ENCODE measurements at places on chromosomes 7 and 10.

GRCh38 chr10:96038476-96039387, 4.7 kb upstream of the CCNJ start:
- DNase-seq = no peak

DNA sequence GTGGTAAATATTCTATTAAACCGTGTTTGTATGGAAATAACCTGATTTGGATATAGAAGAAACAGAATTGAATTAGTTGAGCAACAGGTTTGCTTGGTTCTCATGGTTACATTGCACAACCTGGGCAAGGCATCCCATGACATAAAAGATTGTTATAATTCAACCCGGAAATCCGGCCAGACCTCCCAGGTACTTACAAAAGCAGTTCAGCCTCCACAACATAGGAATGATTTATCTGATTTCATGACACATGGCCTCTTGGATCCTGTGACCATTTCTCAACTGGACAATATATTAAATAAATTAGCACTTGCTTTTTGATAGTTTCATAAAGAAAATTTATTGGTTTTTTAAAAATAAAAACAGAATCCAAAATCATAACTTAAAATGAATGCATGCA, 55.1 kb upstream of the PTPN12 start:
- DNase-seq = no peak

- DNase-seq = no peak
Observed at GRCh38 chr10:36519909-36520308, 605.5 kb upstream of the ANKRD30A start.

DNA sequence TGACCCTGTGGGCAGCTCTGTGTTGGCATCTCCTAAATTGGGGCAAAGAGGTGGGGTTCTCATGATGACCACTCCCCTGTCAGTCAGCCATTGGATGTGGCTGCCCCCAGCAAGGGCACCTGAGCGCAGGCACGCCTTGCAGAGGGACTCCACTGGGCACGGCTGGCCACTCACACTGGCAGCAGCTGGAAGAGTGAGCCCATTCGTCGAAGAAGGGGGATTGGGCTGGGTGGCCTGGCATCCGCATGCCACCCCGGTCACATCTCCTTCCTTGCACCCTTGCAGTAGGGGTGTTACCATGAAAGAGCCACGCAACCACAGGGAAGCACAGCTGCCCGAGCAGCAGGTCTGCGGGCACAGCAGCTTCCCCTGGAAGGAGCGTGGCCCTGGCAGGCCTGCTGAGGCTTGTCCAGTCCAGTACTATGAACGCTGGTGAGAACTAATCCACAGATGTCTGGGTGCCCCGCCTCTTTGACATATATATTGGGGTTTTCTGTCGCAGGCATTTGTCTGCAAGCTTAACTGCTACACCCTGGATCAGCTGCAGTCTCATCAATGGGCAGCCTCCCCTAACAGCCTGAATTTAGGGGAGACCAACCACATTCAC, 25.7 kb upstream of the GRB10 start:
- no peak for DNase-seq

DNA sequence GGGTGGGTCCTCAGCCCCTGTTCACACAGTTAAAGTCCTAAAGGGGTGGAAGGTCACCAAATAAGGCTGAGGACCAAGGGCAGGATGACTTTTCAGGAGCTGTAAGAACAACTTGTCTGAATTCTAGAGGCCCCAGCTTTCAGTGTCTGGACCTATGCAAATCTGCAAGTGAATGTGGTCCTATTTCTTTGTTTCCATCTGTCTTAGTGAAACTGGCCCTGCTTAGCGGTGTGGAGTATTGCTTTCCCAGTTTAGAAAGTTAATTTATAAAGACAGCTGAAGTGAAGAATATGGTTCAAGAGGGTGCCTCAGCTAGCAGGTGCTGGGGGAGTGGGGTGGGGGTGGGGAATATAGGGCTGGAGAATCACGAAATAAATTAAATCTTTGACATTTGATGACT, 40.1 kb downstream of the HHEX start:
- DNase-seq = no peak

DNA sequence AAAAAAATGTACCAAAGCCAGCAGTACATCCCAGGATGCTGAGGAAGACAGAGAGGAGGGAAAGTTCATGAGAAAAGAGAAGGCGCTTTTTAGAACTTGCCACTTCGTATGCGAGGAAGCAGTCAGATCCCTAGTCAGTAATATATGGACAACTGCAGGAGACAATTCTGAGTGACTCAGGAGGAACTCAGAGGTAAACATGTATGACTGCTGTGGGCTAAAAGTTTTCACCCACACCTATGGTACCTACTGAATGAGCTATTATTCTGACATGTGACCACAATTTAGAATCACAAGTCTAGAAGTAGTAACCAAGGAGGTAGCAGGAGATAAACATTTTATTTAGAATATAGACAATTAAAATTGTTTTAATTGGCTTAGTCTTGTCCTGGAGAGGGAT, 126.5 kb downstream of the ICA1 start:
- DNase-seq = no peak

GRCh38 chr7:85413718-85414117, 226.9 kb upstream of the SEMA3D start:
- DNase-seq = no peak

DNA sequence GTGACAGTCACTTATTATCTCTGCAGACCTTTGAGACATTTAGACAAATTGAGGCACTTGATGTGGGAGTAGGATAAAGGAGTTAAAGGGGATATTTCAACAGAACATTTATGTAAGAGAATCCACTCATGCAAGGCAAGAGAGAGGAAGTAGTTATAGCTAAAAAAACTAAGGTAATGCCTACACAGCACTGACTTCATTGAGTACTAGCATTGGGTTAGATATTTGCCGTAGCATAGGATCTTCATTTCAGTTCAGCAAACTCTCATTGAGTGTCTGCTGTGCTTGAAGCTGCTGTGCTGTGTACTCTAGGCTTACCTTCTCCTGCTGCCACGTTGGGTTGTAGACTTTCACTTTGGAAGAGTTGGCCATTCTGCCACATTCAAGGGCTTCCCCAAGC, 10.5 kb upstream of the ENTPD1 start:
- DNase-seq = no peak

- DNase-seq = peak; percentile 18
Observed at GRCh38 chr10:111360260-111360925, 283.6 kb downstream of the ADRA2A start.

DNA sequence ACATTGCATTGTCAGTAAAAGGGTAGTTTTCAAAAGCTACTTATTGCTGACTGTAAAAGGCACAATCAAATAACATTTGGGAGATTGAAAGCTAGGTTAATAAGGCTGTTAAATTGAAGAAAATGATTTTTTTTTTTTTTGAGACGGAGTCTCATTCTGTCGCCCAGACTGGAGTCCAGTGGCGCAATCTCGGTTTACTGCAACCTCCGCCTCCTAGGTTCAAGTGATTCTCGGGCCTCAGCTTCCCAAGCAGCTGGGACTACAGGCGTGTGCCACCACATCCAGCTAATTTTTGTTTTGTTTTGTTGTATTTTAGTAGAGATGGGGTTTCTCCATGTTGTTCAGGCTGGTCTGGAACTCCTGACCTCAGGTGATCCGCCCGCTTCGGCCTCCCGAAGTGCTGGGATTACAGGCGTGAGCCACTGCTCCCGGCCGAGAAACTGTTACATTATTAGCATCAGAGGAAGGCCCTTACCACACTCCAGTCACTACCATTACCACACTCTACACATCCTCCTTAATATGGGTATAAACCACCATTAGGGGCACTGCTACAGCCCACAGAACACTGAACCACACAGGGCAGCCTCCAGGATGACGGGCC, 1.0 kb downstream of the CYP51A1 start:
- no peak for DNase-seq

- no peak for DNase-seq
Observed at GRCh38 chr10:3549118-3549517, 235.9 kb downstream of the KLF6 start.

- DNase-seq = no peak
Observed at GRCh38 chr10:126331101-126331500, 57.2 kb downstream of the ADAM12 start.

DNA sequence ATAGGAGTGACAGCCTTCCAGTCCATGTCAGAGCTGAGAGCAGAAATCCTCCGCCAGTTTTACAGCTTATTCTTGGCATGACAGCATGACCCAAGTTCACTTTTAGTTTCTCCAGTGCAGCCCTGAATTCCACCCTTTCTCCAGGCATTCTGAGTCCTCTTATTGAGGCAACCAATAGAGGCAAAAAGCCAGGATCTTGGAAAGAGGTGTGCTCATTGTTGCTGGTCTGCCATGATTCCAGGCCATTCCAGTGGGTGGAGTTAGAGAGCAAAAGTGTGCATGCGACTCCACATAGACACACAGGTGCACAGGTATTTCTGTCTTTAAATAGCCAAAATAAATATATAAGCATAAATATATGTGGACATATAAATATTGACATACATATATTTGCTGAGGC, 224.7 kb upstream of the ADARB2 start:
- DNase-seq = no peak

GRCh38 chr7:98760201-98760651, 109.6 kb downstream of the TMEM130 start:
- no peak for DNase-seq

DNA sequence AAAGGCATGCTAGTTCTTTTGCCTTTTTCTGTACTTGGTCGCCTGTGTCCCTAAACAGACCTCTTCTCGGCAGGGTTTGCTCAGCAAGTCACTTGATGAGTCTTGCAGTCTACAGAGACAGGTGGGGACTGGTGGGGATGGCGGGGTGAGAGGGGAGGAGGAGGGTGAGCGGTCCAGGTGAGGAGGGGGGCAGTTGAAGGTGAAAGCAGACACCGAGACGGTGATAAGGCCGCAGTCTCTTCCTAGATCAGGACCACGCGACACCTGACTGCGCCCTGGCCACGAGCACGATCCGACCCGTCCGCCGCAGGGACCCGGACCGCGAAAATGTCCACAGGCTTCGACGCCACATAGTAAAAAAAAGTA, 566 bp downstream of the ASNS start:
- no peak for DNase-seq

- DNase-seq = no peak
Observed at GRCh38 chr10:79400146-79401004, 45.0 kb downstream of the ZCCHC24 start.

GRCh38 chr10:104041891-104042535, 43.7 kb downstream of the COL17A1 start:
- no peak for DNase-seq

- no peak for DNase-seq
Observed at GRCh38 chr10:30151581-30152389, 92.4 kb upstream of the JCAD start.

DNA sequence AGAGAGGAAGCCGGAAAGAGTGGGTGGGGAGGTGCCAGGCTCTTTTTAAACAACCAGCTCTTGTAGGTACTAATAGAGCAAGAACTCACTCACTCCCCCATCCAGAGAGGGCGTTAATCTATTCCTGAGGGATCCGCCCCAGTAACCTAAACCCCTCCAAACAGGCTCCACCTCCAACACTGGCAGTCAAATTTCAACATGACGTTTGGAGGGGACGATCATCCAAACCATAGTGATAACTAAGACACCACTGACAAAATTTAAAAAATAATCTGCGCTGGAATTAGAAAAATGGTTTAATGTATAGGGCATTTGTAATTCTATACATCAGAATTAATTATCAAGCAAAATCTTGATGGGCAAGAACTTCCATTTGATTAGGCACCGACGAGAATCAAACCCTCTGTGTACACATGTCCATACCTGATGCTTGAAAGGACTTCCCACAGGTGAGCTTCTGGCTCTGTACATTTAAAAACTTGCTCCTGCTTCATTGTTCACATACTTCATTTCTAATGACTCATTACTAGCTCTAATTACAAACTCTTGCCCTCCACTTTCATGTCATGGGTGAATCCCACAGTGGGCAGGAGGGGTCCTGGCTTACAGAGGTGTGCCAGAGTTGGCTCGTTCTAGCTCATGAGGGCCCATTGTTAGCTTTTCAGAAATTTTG, 20.6 kb upstream of the KDM7A start:
- no peak for DNase-seq

- no peak for DNase-seq
Observed at GRCh38 chr7:234051-234707, 41.8 kb downstream of the FAM20C start.

DNA sequence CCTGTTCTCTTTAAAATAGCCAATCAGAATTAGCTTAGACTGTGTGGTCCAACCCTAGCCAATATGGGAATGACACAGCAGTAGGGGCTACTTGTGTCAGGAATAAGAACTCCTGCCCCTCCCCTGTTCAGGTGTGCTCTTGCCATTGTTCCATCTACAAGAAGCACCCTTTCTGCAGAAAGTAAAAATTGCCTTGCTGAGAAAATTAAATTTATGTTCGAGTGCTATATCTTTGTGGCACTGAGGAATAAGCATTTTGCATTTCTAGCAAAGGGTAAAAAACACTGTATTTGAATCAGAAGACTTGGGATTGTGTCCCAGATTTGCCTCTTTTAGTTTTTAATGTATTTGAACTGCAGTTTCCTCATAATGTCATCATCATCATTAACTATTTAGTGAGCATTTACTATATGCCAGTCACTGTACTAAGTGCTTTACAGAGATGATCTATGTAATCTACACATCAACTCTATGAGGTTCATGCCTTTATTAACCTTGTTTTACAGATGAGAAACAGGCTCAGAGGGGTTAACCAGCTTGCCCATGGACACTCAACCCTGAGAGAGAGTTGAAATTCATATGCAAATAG, 28.9 kb upstream of the XRCC2 start:
- DNase-seq = no peak

DNA sequence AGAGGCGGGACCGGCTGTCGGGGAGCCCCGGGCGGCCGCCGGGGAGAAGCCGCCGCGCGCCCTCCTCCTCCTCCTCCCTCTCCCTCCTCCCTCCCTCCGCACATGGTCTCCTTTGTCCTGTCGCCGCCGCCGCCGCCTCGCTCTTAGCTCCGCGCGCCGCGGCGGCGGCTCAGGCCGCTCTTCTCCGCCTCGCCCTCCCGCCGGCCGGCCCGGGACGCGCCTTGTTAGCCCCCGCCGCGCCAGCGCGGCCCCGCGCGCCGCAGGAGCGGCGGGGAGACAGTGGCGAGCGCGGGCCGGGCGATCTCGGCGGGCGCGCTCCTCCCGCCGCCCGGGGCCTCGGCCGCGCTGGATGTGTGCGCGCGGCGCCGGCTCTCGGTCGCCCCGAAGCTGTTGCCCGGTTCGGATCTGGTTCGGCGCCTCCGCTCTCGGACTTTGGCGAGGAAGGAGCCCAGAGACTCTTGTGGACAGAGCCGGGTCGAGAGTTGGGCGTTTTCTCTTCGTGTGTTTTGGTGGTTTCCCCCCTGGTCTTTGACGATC, 437.4 kb upstream of the GALNT17 start:
- DNase-seq = no peak
